NCI-H446 treated with DMSO at 0.1 percent for 48 hours (cell line): ENCODE measurements at places on chromosomes 11 and 22.
A peak's percentile ranks its signal among the peaks of the same experiment; 100 is the strongest.

GRCh38 chr22:23098718-23099530 lies 28.6 kb downstream of the GNAZ start:
- DNase-seq: no peak

- no peak for DNase-seq
These were observed 64.3 kb downstream of the WNT11 start for GRCh38 chr11:76141901-76142588.

- no peak for DNase-seq
These were observed 25.6 kb downstream of the MMP13 start for GRCh38 chr11:102929972-102930371.

DNA sequence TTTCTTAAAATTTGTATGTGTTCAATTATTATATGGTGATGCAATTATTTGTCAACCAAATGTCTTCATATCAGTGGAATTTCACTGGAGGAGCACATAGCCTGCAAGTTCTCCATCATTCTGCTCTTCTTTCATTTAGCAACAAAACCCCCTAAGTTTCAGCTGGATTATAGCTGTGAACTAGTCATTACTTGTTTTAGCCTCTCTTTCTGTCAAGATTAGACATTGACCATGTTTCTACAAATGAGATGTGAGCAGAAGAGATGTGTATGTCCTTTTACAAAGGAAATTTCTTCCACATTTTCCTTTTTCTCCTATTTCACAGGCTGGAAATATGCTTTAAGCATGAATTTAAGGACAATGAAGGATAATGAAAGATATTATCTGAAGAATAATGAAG lies 9.2 kb upstream of the NOX4 start:
- DNase-seq: no peak

- no peak for DNase-seq
These were observed 121.6 kb downstream of the FAT3 start for GRCh38 chr11:92346220-92346619.

DNA sequence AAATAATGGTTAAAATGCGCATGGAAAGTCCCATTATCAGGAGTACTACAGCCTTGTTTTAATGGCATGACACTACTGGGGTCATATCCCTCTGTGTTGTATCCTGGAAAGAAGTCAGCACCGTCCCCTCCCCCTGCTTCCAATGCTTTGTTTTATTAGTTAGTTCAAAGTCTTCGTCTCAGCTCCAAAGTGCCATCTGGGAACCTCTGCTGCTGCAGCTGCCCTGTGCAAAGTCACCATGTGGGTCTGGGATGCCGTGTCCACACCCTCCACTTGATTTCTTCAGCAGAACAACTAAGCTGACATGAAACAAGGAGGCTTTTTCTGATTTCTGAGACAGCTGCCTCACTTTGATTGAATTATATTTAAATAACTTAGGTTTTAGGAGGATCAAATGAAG lies 29.5 kb upstream of the NCAM1 start:
- no peak for DNase-seq

DNA sequence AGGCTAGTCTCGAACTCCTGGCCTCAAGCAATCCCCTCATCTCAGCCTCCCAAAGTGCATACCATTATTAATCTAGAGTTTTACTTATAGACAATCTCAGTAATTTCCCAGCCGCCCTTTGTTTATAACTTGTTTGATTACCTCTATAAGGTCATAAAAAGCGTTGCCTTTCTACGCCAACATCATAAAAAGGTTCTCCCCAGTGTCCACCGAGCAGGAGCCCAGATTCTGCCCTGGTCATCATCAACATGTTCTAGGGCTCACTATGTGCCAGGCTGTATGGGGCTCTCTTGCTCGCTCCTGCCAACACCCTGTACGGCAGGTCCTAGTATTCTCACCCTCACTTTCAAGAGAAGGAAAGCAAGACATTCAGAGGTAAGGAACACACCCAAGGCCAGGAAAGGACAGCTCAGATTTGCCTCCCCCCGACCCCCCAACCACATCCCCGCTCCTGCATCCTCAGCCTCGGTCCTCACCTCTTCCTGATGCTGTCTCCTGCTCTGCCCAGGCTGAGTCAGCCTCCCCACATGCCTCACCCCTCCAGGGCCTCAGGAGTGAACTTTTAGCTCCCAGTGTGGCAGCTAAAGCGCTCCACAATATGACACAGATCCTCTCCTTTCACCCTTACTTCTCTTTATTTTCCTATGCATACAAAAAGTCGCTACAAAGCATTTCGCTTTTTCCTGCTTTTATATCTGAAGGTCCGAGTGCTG lies 14.3 kb downstream of the ARFGAP3 start:
- no peak for DNase-seq

GRCh38 chr11:78542007-78542406 lies 32.7 kb downstream of the NARS2 start:
- DNase-seq: no peak

DNA sequence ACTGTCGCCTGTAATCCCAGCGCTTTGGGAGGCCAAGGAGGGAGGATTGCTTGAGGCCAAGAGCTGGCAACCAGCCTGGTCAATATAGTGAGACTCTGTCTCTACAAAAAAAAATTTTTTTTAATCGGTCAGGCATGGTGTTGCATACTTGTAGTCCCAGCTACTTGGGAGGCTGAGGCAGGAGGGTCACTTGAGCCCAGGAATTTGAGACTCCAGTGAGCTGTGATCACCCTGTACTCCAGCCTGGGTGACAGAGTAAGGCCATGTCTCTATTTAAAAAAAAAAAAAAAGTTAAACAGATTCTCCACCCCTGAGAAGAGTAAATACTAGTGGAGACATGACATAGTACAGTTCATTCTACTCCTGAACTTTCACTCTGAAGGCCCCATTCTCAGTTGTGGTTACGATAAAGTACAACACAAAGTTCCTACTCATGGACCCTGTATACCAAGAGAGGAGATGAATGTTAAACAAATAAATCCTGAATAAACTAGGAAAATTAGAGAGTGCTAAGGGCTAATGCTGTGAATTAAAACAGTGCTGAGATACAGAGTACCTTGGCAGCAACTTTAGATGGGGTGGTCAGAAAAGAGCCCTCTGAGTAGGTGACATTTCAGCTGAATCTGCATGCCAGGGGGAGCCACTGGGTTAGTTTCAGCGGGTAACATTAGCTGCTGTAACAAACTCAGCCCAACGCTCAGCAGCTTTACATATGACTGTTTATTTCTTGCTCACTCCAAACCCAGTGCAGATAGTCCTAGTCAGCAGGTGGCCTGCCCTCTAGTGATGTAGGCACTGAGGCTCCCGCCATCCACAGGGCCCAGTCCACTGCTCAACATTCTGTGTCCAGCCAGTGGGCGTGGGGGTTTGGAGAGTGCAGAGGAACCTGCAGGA lies 75.1 kb downstream of the DBX1 start:
- DNase-seq: no peak

DNA sequence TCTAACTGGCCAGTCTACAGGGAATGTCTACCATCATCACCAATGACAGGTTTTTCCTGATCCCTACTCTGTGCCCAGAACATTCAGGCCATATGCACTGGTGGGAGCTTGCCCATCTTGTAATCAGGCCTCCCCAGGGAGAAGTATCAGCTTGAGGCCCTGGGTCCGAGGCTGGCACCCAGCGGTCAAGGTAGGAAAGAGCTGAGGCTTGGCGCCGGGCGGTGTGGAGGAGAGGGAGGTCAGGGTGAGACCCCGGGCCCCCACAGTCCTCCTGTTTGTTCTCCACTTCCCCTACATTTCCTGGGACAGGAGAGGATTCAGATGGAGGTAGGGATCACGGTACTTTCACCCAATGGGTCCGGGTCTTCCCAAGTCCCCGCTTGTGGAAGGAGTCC lies 15.5 kb downstream of the TSKU start:
- no peak for DNase-seq

GRCh38 chr11:75635066-75635862 lies 33.6 kb downstream of the MAP6 start:
- peak; percentile 97 for DNase-seq

GRCh38 chr11:19673924-19674729 lies 38.5 kb upstream of the NAV2 start:
- DNase-seq: peak; percentile 77

DNA sequence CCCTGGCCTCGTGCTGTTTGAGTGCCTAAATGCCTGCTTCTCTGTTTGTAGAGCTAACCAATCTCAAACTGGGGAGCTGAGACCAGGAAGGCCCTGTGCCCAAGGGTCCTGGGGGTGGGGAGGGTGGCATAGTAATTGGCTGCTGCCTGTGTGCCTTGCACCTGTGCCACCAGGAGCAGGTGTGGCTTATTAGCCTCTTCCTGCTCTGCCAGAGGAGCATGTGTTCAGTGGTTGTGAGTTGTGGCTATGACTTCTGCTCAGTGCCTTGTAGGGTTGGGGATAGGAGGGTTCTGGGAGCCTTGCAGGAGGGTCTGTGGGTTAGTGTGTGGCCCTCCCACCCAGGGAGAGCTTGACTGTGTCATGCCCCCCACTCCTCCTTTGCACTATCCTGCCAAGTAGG lies 109.2 kb downstream of the ZBTB16 start:
- DNase-seq: no peak

DNA sequence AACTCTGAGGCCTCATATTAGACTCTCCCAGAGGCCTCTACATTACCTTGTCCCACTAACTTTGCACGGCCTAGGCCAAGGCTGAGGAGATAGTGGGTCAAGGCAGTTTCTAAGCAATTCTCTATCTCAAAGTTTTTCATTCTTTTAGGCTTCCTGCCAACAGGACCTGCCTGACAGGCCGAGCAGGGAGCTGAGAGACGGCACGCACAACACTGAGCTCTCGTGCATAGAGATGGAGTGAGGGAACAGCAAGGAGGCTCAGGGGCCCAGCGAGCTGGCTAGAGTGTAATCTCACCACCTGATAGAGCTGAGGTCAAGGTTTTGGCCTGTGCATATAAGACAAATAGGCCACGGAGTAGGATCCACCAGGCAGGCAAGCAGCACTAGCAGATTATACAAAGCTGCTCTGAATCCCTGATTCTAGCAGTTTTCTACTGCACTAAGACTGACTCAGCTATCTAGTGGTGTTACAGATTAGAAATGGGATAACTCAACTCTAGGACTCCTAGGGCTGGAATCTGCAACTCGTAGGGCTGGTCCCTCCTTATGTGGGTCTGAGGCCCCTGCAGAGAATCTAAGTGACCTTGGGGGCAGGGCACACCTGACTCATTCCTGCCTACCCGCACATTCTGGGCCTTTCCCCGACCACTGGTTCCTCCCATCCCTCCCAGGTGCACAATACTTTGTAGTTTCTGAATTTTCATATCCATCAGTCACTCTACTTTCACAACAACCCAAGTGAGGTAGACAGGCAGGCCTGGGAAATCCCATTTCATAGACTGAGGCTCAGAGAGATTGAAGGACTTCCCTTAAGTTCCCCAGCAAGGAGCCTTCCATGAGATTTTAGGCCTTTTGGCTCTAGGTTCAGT lies 1.7 kb downstream of the CYB5R2 start:
- no peak for DNase-seq

DNA sequence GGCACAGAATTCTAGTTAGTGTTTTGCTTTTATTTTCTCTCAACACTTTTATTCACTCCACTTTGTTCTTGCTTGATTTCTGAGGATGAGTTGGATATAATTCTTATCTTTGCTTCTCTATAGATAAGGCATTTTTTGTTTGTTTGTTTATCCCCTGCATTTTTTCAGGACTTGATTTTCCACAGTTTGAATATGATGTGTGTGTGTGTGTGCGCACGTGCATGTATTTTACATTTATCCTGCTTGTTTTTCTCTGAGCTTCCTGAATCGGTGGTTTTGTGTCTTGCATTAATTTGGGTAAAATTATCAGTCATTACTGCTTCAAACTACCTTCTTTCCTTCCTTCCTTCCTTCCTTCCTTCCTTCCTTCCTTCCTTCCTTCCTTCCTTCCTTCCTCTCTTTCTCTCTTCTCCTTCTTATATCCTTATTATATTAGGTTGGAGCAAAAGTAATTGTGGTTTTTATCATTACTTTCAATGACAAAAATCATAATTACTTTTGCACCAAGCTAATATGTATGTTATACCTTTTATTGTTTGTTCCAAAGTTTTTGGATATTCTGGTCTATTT lies 679.9 kb upstream of the RAG2 start:
- DNase-seq: no peak

DNA sequence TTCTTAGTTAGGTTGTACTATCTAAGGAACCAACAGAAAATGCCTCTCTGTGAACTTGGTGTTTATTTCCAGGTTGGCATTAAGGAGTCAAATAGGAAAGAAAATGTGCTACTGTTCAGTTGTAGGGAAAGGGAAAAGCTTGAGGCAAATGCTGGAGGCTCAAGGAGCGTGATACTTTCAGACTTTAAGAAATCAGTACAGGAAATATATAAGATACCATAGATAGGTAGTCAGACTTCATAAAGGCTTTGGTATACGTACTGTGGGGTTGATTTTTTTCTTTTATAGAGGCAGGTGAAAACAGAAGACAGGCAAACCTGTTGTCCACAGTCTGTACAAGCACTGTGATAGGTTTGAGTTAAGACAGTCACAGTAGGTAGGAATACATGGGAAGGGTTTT lies 30.8 kb downstream of the EP300 start:
- DNase-seq: no peak

- no peak for DNase-seq
These were observed 20.6 kb downstream of the PARVA start for GRCh38 chr11:12397931-12398334.

DNA sequence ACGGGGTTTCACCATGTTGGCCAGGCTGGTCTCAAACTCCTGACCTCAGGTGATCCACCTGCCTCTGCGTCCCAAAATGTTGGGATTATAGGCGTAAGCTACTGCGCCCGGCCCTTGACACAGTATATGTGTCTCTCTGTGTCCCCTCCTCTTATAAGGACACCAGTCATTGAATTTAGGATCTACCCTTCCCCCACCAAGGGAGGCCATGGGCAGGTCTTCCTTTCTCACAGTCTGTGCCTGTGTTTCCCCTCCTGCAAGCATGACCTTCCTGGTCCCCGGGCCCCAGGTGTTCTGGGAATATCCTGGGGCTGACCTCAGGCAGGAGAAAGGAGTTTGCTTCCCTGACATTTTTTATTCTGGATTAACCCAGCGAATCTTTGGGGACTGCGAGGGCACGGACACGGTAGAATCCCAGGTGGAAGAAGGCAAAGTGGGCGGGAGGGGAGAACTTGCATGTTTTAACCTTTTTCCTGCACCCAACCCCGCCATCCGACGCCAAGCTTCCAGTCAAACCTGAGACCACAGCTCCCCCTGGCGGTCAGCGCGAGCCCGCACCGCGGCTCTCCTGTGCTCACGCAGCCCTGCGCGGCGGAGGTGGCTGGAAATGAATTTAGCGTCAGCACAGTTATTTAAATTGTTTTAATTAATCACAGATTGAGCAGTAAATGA lies 42.1 kb upstream of the ISX start:
- no peak for DNase-seq

- DNase-seq: no peak
These were observed 1.4 kb downstream of the TMEM80 start for GRCh38 chr11:696955-697491.

GRCh38 chr22:42022162-42022847 lies 23.7 kb downstream of the WBP2NL start:
- DNase-seq: no peak

GRCh38 chr11:31921081-31921480 lies 110.0 kb upstream of the PAX6 start:
- DNase-seq: no peak

- DNase-seq: no peak
These were observed 42.1 kb upstream of the KLHL35 start for GRCh38 chr11:75474878-75475766.
